ENCODE measurements at places on chromosomes 12 and 14. TPM values are rescaled to one million over a fixed set of nuclear protein-coding genes. Genes with fewer than 3 reads are reported as not detected.

DAAM1 gene
- total RNA-seq: 26.0 TPM

LALBA gene
- not detected for total RNA-seq

NPAS3 gene
- total RNA-seq: not detected

SRSF9 gene
- total RNA-seq: 311 TPM

ACOT2 gene
- 16.2 TPM for total RNA-seq

KDM2B gene
- 30.5 TPM for total RNA-seq

APOF gene
- not detected for total RNA-seq

HOXC12 gene
- not detected for total RNA-seq

CLEC6A gene
- total RNA-seq: not detected

SYCP3 gene
- total RNA-seq: under 0.01 TPM

CDCA4 gene
- 50.5 TPM for total RNA-seq

PLCZ1 gene
- total RNA-seq: not detected

TSHR gene
- total RNA-seq: not detected

LBHD2 gene
- not detected for total RNA-seq

EPYC gene
- total RNA-seq: not detected

HCAR2 gene
- not detected for total RNA-seq

MRPL51 gene
- 132 TPM for total RNA-seq

IGF1 gene
- total RNA-seq: 0.20 TPM

B4GALNT1 gene
- total RNA-seq: 0.35 TPM

KIF5A gene
- under 0.01 TPM for total RNA-seq

MANSC4 gene
- total RNA-seq: not detected

RNASE7 gene
- total RNA-seq: not detected

AQP2 gene
- not detected for total RNA-seq

SIX6 gene
- not detected for total RNA-seq

ETNK1 gene
- 41.0 TPM for total RNA-seq

PTPN6 gene
- 0.13 TPM for total RNA-seq

ACSM4 gene
- total RNA-seq: not detected

BMP4 gene
- 64.3 TPM for total RNA-seq

PTCSC3 gene
- total RNA-seq: not detected

RFLNA gene
- total RNA-seq: 70.8 TPM

SLC4A8 gene
- total RNA-seq: 5.1 TPM

All from pulmonary artery endothelial cell (primary cell).